Right cardiac atrium (tissue), 5 donors: ENCODE measurements at places on chromosomes 12 and 14. TPM values are rescaled to one million over a fixed set of nuclear protein-coding genes. Genes with fewer than 3 reads are reported as not detected.

DNA sequence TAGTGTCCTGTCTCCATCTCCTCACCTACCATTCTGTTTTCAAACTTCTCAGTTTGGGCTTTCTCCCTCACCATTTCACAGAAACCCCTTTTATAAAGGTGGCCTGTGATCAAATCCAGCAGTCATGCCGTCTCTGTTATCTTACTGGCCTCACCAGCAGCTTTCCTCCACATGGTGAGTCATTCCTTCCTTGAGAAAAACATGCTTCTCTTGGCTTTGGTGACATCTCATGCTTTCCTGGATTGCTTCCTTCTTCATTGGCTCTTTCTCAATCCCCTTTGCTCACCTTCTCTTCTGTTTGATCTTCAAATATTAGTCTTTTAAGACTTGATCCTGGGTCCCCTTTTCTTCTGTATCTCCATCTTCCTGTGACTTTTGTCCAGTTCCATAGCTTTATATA, 164.9 kb downstream of the ANO4 start:
- DNase-seq: no peak

DNA sequence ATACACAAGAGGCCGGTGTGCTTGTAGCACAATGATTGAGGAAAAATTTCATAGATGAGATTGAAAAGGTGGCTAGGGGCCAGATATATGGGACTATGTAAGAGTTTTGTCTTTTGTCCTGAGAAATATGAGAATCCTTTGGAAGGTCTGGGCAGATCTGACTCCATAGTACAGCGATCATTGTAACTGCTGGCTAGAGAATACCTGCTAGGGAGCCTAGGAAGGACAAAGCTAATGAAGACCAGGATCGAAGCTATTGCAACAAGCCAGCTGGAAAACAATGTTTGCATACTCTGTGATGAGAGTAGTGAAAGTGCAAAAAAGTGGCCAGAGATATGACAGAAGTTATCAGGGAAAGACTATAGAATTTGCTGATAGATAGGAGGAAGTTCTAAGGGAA, 537.6 kb downstream of the C12orf50 start:
- DNase-seq: no peak

The CIDEB gene
- total RNA-seq: 6.0 TPM

The SLC25A21 gene
- 1.9 TPM for total RNA-seq
